ENCODE measurements at places on chromosomes 1 and 21. TPM values are rescaled to one million over a fixed set of nuclear protein-coding genes. Genes with fewer than 3 reads are reported as not detected.

Gene FALEC
- total RNA-seq, result 2.2 TPM

Gene RSPO1
- 1.6 TPM for total RNA-seq

Gene LDLRAP1
- 3.1 TPM for total RNA-seq

Gene MFSD2A
- 18.9 TPM for total RNA-seq

Gene TNFSF4
- total RNA-seq, result 2.3 TPM

Gene NBL1
- 12.5 TPM for total RNA-seq

Gene SGIP1
- 100 TPM for total RNA-seq

Gene KCNE1
- total RNA-seq, result 0.64 TPM

Gene PDZK1IP1
- not detected for total RNA-seq

Gene PTGER3
- total RNA-seq, result 44.7 TPM

Gene LCE3E
- not detected for total RNA-seq

Gene E2F2
- 3.1 TPM for total RNA-seq

Gene B4GALT2
- total RNA-seq, result 59.3 TPM

Gene IFNLR1
- total RNA-seq, result 0.54 TPM

Gene IKBKE
- total RNA-seq, result 2.5 TPM

Gene TAF13
- 31.0 TPM for total RNA-seq

Gene NPL
- total RNA-seq, result 5.1 TPM

Gene DIO1
- total RNA-seq, result not detected

Gene PDPN
- 18.8 TPM for total RNA-seq

Gene SLC44A3
- 3.0 TPM for total RNA-seq

Measured in cerebellum (tissue), 4 donors.